Activated CD8-positive, alpha-beta memory T cell treated with anti-CD3 and anti-CD28 coated beads for 4 hours (primary cell): ENCODE measurements at places on chromosomes 12 and 14.

- DNase-seq = no peak
These were observed 280.6 kb upstream of the PWP1 start for GRCh38 chr12:107404981-107405380.

DNA sequence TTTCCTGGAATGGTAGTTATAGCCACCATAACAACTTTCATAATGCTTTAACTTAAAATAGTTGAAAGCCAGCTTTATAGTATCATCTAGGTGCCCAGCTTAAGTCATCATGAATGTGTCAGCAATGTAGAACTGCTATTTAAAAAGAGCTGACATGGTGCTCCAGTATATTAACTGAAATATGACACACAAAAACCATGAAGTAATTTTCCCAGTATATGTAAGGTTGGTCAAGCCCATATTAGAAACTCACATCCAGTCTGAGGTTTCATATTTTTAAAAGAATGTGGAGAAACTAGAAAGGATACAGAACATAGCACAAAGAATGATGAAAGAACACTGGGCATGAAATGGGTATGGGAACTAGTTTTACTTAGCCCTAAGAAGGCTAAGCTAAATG lies 121.3 kb upstream of the KRAS start:
- DNase-seq = no peak

DNA sequence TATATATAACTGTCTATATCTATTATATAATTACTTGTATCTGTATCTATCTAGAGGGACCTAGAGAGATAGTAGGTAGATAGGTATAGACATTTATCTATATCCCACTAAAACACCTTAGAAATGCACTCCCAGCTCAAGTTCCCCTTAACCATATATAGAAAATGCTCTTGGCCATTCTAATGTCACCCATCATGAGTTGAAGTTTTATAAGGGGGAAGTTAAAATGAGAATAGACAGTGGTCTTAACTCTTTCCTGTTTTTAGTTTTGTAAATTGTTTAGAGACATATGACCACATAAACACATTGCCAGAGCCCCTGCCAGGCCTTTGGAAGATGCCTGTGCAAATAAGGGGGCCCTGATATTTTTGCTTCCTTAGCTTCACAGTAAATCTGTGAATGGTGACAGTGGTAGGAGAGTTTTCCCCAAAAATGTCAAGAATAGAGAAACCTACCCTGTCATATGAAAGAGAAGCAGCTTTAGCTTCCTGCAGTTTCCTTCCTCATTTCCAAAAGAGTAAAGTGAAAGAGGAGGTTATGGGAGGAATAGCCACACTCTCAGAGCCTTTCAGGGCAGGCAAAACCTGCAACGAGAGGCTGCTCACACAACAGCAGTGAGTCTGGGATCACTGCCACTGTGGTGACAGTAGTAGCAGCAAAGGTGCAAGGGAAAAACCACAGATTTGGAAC lies 45.5 kb downstream of the MGST1 start:
- no peak for DNase-seq

- DNase-seq = peak; percentile 59
These were observed 52.3 kb downstream of the SLC25A47 start for GRCh38 chr14:100375266-100375962.

DNA sequence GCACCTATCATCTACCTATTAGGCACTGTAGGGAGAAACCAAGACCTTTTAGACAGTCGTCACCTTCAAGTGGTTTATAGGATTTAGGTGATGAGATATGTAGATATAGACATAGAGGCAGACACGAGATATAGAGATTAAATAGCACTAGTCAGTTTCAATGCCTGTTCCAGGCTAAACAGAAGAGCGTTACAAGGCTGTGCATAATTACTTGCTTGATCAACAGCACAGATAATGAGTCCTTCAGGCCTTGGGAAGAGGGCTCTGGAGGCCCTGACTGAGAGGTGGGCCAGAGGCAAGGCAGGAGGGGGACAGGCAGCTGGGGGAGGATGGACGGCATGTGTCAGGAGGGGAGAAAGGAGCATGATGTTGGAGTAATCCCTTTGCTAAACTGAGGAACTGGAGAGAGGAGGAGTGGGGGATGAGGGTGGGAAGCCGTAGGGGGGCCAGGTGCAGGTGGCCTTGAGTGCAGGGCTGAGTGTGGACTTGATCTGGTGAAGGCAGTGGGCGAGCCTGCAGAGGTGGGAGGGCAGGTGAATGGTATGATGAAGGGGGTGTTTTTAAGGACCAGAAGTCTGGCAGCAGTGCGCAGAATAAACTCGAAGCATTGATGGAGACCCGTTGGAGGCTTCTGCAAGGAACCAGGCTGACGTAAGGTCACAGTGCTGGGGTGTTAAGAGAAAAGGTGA lies 43.9 kb upstream of the ATP23 start:
- DNase-seq = no peak

GRCh38 chr14:50021261-50022031 lies 94.9 kb downstream of the VCPKMT start:
- no peak for DNase-seq

- no peak for DNase-seq
These were observed 23.3 kb downstream of the NPC2 start for GRCh38 chr14:74469548-74470518.

- DNase-seq = no peak
These were observed 629 bp downstream of the PRDM4 start for GRCh38 chr12:107760207-107760808.

DNA sequence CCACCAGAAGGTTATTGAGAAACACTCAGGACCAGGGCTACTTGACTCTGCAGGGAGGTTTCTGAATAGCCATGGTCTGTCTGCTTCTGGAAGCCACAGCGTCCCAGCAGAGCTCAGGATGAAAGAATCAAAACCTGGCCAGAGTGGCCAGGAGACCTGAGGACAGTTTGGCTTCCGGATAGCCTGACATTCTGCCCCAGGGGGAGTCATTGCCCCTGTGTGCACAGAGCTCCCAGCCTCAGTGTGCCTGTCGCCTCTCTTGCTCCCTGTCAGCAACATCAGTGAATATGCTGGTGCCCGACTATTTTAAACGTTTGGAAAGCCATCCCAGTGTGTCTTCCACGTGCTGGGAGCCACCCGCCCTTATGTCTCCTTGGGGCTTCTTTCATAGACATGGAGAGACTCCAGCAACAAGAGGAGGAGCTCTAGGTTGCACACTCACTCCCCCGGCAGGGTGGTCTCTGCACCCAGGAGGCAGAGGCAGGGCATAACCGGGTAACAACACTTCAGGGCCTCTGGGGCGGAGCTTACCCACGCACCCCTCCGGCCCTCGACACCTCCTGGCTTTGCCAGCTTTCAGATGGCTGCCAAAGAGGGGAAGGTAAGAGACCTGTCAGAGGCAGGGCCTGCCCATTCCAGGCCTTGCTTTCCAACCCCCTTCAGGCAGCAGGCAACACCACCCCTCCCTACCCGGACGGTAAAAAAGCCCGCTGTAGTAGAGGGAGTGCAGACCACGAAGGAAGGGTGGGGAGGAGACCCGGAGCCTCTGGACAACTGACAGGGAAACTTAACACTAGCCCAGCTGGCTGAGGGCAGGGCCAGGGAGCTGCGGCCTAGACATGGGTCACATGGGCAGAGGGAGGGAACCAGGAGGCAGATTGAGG lies 19.0 kb upstream of the SLC6A12 start:
- DNase-seq = no peak

DNA sequence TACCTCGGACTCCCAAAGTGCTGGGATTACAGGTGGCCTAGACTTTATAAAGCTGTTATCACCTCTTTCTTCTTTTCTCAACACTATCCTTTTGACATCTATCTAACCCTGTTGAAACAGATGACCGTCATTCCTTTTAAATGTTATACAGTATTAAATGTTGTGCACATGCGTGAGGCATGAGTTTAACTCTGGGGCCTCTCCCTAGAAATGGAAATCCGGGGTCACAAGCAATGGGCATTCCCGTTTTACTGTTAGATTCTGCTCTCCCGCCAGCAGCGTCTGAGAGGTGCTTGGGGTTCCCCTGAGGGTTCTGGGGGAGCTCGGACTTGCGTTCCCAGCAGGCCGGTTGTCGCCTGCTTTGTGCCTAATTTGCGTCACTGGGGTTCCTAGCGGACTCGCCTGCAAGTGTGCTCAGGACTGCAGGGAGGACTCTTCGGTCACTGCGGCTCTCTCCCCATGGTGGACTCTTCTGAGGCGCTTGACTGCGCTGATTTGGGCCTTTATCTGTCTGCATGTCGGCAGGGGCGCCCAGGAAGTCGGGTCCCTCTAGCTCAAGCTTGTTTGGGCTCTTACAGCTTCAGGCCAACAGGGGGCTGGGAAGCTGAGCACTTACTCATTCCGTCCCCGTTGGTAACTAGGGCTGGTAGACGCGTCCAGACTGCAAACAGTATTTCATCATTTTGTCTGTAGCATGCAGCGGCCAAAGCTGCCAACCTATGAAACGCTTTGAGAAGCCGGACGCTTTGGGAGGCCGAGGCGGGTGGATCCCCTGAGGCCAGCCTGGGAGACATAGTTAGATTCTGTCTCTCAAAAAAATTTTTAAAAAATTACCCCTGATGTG lies 1.2 kb upstream of the RAN start:
- peak; percentile 44 for DNase-seq

DNA sequence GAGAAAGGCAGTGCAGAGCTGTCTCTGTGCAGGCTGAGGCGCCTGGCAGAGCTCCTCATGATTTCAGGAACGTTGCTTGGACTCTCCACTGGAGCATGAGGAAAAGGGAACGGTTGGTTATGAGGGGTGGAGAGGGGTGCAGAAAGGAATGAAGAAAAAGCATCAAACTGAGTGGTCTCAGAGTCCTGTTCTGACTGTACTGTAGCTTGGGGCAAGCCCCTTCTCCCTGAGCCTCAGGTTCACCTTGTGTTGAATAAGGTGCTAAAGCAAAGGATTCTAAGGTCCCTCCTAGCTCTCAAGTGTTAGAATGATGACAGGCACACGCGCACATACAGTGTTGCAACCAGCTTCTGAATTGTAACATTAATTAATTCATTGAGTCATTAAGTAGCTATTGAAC lies 125.2 kb upstream of the PARP11 start:
- no peak for DNase-seq

- no peak for DNase-seq
These were observed 3.7 kb downstream of the SH2B3 start for GRCh38 chr12:111409403-111409779.

DNA sequence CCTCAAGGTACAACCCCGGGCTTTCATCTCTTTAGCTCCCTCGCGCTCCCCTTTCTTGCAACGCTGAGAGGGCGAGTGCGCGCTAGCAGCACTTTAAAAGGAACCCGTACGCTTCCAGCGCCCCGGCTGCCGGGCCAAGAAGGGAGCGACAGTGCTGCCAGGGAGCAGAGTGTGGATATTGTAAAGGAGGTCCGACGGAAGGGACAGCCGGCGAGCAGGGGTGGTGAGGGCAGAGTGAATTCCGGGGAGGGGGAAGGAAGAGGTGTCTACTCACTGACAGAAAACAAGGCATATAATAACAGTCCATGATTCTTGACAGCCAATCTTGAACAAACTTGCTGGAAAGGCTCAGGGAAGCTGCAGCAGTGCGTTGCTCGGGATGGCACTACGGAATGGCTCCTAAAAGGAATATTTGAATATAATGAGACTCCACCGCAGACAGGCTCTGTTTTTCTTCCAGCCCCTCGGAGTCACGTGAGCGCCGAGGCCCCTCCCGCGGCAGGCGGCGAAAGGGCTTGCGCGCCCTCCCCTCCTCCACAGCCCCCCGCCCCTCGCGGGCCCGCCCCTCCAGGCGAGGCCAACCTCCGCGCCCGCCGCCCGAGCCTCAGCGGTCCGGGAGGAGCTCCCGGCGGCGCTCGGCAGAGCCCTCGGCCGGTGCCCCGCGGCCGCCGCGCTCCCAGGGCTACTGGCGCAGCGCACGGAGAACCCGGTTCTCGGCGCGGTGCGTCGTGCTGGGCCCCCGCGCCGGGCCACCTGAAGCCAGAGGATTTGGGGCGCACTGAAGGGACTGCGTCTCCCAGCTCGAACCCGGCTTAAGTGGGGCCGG lies 3.4 kb downstream of the BMP4 start:
- no peak for DNase-seq

DNA sequence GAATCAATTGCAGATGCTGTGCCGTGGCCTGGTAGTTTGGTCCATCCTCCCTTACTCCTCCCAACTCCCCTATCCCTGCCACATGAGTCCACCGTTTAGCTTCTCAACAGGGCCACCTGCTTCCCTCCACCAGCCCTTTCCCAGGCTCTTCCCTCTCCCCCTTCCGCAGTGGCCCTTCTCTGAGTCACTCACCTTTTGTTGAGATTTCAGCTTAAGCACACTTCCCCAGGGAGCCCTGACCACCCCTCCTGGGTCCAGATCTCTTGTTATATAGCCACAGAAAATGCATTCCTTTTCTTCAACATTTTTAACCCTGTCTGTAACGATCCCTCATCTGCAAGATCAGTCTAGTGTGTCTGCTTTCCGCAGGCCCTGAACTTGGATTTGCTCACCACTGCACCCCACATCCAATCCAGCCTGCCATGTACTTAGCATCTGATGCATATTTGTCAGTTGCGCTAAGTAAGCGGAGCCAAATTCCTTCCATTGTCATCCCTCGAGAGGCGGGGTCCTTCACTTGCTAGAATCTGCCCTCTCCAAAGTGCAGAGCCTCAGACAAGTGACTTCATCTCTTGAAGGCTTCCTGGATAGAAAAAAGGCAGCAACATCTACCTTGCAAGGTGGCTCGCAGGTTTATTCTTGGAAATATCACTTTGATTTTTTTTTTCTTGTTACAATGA lies 41.1 kb downstream of the TMEM63C start:
- DNase-seq = no peak

- no peak for DNase-seq
These were observed 13.7 kb downstream of the HNRNPC start for GRCh38 chr14:21255385-21256101.

DNA sequence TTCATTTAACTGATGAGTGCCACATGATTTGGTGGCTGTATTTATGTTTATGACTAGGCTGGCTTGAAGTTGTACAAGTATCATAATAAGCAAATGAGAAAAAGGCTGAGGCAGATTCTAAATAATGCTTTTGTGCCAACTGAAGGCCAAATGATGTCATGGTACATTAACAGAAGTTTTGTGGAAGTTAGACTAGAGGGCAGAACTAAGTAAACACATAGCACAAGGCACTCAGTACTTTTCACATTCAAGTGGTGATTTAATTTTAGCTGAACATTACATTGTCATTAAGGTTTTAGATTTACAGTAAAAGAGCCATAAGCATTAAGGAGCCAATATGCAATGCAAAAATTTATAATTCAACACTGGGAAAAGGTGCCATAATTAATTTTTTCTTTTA lies 21.1 kb downstream of the PPP1CC start:
- DNase-seq = no peak

GRCh38 chr12:50626026-50626425 lies 121.2 kb downstream of the DIP2B start:
- no peak for DNase-seq

GRCh38 chr12:2120982-2121758 lies 68.4 kb downstream of the CACNA1C start:
- DNase-seq = no peak

- DNase-seq = no peak
These were observed 714.3 kb upstream of the FOXG1 start for GRCh38 chr14:28052251-28052650.

- no peak for DNase-seq
These were observed 174.3 kb upstream of the PWP1 start for GRCh38 chr12:107511292-107511691.
